Heart left ventricle (tissue), 16 donors: ENCODE measurements at places on chromosomes 11 and 22.

DNA sequence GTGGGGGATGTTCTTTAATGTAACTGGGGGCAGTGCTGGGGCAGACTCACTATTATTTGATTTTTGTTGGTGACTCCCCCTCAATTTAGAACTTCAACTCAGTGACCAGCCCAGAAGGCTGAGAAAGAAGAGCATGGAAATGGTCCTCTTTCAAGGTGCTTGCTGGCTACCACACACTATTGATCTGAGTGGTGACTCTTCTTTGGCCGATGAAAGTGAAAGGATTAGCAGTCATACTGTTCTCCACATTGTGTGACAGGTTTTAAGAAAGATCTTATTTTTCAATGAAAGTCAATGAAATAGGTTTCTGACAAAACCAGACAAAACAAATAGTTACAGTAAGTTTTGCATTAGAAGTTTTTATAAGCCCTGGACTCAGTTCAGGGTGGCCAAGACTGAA is 29.9 kb downstream of the NLRP14 start:
- no peak for DNase-seq

DNA sequence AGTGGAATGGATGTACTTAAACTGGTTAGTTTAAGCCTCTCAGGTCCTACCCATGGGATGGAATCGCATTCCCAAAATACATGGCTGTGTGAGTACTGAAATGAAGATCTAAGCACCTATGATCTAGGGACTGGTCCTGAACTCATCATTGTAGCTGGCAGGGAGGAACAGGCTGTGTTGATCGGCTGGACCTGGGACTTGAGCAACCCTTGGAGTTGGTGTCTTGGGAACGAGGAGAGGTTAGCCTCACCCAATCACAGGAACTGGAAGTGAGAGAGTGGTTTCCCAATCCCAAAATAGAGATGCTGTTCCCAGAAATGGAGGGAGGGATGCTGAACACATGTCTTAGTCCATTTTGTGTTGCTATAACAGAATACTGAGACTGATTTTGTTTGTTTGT is 16.4 kb upstream of the ASCC2 start:
- no peak for DNase-seq

GRCh38 chr22:48778308-48779195 is 1049.1 kb downstream of the BRD1 start:
- no peak for DNase-seq

DNA sequence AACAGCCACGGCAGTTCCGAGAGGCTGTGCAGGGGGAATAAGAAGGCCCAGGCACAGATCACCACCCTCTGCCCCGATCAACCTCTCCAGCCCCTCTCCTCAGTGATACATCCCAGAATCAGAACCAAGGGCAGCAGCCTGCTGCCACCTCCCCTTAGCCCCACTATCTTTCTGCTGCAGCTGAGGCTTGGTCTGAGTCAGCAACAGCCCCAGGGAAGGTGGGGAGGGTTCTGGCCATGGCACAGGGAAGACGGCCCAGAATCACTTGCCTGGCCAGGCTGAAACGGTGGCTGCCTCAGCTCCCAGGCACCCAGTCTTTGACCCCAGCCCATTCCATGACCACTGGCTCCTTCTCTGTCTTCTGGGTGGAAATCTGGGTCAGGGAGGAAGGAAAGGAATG is 2.3 kb downstream of the CHID1 start:
- DNase-seq, result no peak

DNA sequence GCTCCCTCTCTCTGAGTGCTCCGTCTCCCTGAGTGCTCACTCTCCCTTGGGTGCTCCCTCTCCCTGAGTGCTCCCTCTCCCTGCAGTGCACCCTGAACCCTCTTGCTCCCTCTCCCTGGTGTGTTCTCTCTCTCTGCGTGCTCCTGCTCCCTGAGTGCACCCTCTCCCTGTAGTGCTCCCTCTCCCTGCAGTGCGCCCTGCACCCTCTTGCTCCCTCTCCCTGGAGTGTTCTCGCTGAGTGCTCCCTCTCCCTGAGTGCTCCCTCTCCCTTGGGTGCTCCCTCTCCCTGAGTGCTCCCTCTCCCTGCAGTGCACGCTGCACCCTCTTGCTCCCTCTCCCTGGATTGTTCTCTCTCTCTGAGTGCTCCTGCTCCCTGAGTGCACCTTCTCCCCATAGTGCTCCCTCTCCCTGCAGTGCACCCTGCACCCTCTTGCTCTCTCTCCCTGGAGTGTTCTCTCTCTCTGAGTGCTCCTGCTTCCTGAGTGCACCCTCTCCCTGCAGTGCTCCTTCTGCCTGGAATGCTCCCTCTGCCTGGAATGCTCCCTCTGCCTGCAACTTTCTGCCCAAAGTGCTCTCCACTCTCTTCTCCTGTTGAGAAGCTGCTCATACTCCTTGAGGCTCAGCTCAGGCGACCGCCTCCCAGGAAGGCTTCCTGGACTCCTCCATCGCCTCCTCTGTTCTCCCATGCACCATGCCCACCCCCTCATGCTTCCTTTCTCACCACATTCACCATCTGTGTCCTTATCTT is 48.4 kb upstream of the WNT7B start:
- DNase-seq, result no peak

- no peak for DNase-seq
Observed at GRCh38 chr11:32987851-32988250, 27.8 kb upstream of the DEPDC7 start.

DNA sequence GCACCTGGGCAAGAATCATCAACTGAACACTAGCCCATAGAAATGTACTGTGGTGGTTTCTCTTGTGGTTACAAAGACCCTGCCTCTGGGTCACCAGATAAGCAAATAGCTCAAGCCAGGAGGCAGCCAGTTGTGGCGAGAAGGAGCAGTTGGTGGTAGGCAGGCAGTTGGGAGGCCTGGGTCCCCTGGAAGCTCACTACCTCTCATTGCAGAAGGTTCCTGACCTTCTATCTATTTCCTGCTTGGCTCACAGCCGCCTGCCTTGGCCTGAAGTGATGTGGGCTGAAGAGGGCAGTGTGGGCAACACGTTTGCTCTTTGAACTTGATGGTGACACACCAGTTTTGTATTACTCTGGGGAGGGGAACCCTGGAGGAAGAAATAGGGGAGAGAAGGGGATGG is 34.7 kb downstream of the NECTIN1 start:
- DNase-seq, result no peak

- peak; percentile 77 for DNase-seq
Observed at GRCh38 chr22:42376711-42377554, 55.3 kb downstream of the NFAM1 start.

- DNase-seq, result no peak
Observed at GRCh38 chr22:32854351-32854804, 52.9 kb downstream of the TIMP3 start.

DNA sequence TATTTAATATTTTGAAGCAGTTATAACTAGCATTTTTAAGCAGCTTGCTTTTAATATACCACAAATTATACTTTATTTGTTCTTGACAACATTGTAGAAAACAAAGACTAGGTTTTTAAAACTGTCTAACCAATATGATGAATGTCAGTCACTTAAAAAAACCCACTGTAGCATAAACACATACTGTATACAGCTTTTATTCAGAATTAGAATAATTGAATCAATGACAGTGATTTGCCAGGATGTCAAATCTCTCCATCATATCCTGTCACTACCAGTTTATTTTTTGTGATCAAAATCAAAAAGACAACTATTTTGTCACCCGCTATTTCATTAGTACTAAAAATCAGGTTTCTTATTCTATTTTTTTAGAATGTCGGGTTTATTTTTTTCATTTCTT is 26.5 kb downstream of the PAX6 start:
- DNase-seq, result no peak

DNA sequence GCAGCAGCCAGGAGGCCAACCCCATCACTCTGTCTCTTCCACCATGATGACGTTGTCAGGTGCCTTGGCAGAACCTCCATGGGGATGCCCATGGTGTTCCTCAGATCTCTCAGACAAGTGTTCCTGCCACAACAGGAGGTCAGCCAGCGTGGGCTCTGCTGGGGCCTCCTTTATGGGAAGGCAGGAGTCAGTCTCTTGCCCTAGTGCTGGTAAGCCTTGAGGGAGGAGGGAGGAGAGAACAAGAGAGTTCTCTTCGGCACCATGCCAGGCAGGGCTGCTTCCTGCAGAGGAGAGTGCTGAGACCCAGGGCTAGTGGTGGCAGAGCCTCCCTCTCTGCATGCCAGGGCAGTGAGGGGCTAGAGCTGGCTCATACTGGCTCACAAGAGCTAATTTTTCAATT is 32.5 kb downstream of the GNAZ start:
- DNase-seq, result no peak

- DNase-seq, result no peak
Observed at GRCh38 chr11:69821511-69822040, 2.4 kb upstream of the FGF3 start.

GRCh38 chr22:25091458-25091857 is 108.2 kb upstream of the CRYBB3 start:
- DNase-seq, result no peak

- no peak for DNase-seq
Observed at GRCh38 chr22:49084206-49084605, 743.5 kb downstream of the BRD1 start.

- peak; percentile 53 for DNase-seq
Observed at GRCh38 chr11:62974848-62975522, 9.8 kb downstream of the SLC22A6 start.

DNA sequence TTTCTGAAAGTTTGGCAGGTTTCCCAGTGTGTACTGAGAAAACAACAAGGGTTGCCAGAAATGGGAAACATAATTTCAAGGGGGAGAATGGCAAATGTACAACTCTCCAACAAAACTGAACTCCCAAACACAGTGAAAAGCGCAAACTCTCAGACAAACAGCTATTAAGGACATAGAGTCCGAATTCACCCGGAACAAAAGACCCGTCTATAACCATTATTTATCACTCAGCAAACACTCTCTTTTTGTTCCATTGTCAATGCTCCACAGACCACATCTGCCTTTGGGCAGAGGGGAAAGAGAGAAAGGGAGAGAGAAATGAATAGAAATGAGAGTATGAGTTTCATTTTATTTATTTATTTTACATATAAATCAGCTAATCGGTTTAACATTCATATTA is 21.7 kb downstream of the KIRREL3 start:
- no peak for DNase-seq

DNA sequence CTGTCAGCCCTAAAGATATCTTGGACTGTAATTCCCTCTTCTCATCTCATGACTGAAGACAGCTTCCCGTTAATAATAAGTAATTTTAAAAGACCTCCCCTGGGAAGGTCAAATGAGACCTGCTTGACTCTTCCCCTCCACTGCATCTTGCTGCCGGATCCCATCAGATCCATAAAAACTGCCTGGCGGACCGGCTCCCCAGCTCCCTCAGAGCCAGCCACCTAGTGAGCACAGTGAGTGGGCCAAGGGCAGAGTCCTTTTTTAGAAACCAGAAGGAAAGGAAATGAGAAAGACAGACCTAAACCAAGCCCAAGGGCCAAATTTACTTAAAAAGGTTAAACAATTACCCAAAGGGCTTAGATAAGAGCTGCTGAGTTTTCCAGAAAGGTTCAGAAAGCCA is 595.3 kb downstream of the OPCML start:
- DNase-seq, result no peak

DNA sequence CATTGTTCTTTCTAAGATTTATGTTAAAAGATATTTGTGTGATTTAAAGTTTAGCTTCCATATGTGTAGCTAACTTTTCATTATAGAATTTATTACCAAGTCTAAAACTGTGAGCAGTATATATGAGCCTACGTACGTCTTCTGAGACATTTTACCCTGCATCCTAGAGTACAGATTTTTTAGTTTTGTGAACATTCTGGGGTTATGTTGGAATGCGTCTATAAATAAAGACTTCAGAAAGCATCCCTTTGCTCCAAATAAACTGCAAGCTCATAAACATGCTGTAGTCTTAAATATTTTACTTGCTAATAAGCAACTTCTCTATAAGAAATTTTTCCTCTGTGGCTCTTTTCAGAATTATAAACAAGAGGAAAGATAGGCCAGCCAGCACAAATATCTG is 236.5 kb downstream of the DDX10 start:
- no peak for DNase-seq

DNA sequence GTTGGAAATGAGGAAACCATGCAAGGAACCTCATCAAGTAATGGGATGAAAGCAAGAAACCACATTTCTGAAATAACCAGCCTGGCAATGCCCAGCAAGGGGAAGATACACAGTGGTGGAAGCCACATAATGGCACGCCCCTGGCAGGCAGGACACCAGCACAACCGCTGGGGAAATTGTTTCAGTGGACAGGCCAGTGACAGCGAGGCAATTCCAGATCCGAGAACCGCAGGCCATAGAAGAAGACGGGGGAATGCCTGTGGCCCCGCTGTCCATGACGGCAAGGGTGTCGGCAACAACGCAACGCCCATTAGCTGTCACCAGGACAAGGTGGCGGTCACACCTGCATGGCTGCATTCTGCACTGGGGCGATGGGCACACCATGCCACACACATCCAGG is 1389.6 kb downstream of the BRD1 start:
- DNase-seq, result peak; percentile 30

GRCh38 chr11:133966172-133966651 is 9.4 kb upstream of the IGSF9B start:
- DNase-seq, result no peak

- no peak for DNase-seq
Observed at GRCh38 chr11:35133656-35134055, 5.3 kb upstream of the CD44 start.

DNA sequence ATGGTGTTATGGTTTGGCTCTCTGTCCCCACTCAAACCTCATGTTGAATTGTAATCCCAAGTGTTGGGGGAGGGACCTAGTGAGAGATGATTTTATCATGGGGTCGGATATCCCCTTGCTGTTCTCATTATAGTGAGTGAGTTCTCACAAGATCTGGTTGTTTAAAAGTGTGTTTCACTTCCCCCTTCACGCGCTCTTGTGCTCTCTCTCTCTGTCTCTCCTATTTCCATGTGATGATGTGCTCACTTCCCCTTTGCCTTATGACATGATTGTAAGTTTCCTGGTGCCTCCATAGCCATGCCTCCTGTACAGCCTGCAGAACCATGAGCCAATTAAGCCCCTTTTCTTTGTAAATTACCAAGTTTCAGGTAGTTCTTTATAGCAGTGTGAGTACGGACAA is 765.1 kb downstream of the KCNA4 start:
- DNase-seq, result no peak

- DNase-seq, result no peak
Observed at GRCh38 chr11:119701591-119702549, 27.1 kb downstream of the NECTIN1 start.

GRCh38 chr11:9787260-9787659 is 123.4 kb downstream of the SWAP70 start:
- DNase-seq, result no peak

GRCh38 chr11:43747130-43747802 is 66.7 kb downstream of the HSD17B12 start:
- no peak for DNase-seq

DNA sequence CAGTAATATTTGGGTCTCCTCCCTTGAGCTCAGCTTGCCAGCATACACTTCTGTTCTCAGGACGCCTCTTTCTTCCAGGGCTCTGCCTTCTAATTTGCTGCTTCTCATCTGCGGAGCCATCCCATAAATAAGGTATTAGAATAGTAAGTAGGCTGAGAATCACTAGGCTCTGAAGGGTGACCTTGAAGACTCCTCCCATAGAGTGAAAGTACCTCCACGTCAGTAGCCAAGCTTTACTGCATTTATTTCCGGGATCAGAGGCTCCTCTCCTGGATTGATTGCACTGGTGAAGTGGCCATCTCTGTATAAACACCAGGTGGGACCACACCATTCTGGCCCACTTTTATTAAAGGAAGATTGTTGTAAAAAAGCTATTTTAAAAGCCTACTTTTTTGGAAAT is 315.5 kb downstream of the FAT3 start:
- DNase-seq, result no peak
